Mesothelial cell of epicardium (in vitro differentiated cells): ENCODE measurements at places on chromosomes 12 and 14. TPM values are rescaled to one million over a fixed set of nuclear protein-coding genes. Genes with fewer than 3 reads are reported as not detected.

- no peak for DNase-seq
These were observed 2.4 kb downstream of the CLEC12B start for GRCh38 chr12:10012630-10013330.

The PLEKHD1 gene
- total RNA-seq, result 0.20 to 0.24 TPM (median 0.20 TPM) in 3 replicates

GRCh38 chr12:111841236-111841749 is 735 bp upstream of the MAPKAPK5 start:
- DNase-seq, result no peak

DNA sequence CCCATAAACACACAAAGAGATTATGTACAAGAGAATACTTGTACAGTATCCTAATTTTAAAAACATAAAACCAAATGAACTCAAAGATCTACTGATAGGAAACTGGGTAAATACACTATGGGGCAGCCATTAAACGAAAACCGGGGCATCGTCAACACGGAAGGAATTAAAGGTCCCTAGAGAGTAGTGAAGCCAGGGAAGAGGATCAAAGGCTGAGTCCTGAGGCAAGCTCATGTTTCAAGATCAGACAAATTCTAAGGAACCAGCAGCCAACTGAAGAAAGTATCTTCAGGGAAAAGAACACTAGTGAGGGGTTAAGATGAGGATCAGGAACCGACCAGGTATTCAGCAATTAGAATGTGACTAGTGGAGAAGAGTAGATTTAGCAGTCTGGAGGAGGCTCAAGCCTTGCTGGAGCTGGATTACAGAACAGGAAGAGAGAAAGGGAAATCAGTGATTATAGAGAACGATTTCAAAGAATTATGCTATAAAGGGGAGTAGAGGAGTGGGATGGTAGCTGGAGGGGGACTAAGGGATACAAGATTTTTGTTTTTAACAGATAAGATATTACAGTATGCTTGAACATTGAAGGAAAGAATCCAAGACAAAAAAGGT is 23.7 kb downstream of the SEL1L start:
- no peak for DNase-seq

The RPL10L gene
- not detected in 3 replicates for total RNA-seq

The STRAP gene
- 108 to 110 TPM (median 109 TPM) in 3 replicates for total RNA-seq

The NKX2-1 gene
- total RNA-seq, result not detected in 3 replicates

GRCh38 chr14:21191809-21192446 is 36.1 kb upstream of the OR5AU1 start:
- peak; percentile 57 for DNase-seq

DNA sequence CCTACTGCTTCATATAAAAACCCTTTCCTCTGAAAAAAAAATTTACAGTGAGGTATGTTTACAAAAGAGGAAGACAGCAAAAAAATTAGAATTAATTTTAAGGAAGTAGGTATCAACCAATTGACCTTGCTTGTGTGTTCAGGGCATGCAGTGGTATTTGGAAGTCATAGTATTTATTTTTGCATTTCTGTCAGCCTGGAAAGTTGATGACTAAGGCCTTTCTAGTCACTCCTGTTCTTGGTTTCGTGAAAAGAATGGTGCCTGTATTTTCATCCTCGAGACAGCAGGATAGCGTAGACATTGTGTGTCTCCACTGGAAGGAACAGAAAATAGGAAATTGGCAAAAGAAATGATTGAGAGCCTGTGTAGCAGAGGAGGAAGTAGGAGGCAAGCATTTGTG is 24.5 kb downstream of the SLC16A7 start:
- DNase-seq, result no peak

GRCh38 chr12:94109160-94109559 is 39.2 kb upstream of the PLXNC1 start:
- DNase-seq, result no peak

GRCh38 chr14:90759370-90760077 is 56.7 kb downstream of the TTC7B start:
- DNase-seq, result no peak

GRCh38 chr14:36293824-36294223 is 26.6 kb downstream of the MBIP start:
- DNase-seq, result no peak

- DNase-seq, result no peak
These were observed 975.9 kb downstream of the FLRT2 start for GRCh38 chr14:86505808-86506207.

DNA sequence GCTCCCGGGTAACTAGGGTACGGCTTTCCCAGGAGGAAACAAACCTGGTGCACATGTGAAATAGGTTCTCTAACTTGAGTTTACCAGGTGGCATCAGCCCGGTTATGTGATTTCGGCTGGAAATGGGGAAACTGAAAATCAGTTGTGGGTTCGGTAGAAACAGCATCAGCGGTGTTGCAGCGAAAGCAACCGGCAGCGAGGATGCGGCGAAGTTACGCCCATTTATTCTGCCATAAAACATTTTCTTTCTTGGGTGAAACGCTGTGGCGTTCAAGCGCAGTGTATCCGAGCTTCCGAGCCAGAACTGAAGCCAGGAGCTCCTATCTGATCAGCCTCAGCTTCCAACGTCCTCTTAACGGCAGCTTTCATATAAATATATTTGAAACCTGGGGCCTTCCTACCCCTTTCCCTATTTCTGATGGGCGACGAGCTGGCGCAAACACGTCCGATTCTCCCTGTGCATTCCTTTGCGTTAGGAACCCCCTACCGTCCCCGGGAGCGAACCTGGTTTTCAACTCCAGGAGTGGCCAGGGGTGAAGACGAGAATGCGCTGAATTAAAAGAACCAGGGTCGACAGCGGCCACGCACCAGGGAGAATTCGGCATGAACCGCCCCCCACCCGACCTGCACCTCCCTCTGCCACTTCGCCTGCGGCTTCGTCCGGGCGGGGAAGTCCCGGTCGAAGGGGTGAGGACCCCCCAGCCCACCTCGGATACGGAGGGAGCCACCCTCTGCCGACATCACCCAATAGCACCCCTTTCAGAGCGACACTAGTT is 1.6 kb downstream of the DPF3 start:
- peak; percentile 48 for DNase-seq

GRCh38 chr12:89943463-89943862 is 234.8 kb upstream of the ATP2B1 start:
- no peak for DNase-seq

The KRT72 gene
- total RNA-seq, result not detected in 3 replicates

GRCh38 chr12:104331376-104331775 is 27.8 kb downstream of the EID3 start:
- no peak for DNase-seq

DNA sequence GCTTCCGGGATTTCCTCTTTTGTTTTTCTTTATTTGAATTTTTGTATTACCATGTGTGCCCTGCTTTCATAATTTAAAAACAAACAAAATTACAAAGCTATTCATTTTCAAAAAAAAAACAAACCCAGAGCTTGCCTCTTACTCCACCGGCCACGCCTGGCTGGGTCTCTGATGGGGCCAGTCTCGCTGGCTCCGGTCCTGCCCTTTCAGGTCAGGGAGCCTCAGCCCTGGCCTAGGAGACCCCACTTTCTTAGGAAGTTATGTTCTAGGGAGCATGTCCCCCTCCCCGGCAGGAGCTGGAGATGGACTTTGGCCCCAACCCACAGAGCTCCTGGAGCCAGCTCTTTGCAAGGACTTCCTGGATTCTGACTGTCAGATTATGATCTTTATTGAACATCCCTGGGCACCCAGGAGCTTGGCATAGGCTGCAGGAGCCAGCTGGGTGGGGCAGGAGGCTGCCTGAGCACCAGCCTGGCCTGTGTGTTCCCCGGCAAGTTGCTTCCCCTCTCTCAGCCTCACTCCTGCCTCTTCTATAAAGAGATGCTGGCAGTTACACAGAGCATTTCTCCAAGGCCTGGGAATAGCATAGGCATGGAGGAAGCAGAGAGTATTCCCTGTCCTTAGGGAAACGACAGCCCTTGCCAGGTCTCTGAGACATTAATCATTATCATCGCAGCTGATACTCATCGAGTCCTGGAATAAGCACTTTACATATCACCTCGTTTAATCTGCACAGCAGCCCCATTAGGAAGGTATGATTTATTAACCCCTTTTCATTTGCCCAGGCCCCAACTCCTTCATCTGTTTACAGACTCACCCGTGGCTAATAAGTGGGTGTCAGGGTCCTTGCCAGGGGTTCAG is 3.5 kb downstream of the DEGS2 start:
- DNase-seq, result no peak

DNA sequence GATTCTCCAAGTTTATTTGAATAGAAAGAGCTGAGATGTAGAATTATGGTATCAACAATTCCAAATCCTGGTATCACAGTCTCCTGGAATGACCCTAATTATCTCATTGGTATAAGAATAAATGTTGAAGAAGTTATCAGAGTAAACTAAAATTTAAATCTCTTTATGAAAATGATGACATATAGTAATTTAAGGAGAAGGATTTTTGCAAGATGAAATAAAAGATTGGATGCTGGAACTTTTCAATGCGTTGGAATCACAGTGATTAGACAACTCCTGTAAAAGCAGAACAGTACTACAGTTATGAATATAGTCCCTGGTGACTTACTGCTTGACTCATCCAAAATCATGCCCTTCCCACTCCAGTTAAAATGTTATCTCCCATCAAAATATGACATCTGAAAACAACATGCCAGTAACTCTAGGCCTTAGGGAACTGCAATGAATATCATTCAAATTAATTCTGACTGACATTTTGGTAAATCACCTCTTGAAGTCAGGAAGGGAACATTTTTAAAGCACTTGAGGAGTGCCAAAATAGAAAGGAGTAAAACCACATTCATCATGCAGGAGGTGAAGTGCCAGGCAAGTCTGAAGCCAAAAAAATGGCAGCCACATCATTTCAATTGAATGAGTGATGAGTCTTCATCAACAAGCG is 197.8 kb upstream of the PRKD1 start:
- DNase-seq, result no peak

The RIMBP2 gene
- total RNA-seq, result 7.6 to 8.6 TPM (median 8.3 TPM) in 3 replicates

DNA sequence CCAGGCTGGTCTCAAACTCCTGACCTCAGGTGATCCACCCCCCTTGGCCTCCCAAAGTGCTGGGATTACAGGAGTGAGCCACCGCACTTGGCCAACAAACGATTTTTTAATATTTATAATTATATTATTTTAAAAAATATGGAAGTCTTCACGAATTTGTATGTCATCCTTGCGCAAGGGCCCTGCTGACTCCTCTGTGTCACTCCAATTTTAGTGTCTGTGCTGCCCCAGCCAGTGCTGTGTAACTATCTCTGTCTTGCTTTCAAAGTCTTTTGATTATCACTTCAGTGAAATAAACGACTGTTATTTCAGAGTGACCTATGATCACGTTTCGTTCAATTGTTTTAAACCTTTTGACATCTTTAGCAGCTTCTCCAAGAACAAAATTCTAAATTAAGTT is 13.1 kb upstream of the MMP17 start:
- no peak for DNase-seq

- no peak for DNase-seq
These were observed 9.0 kb downstream of the ARHGDIB start for GRCh38 chr12:14952299-14952921.

- DNase-seq, result peak; percentile 43
These were observed at the start of gene ABHD4 for GRCh38 chr14:22598099-22598895. ABHD4 (plus strand) TSS chr14:22598300; CDS start chr14:22598307, 7 bp downstream.

The BAZ2A gene
- total RNA-seq, result 99.4 to 107 TPM (median 105 TPM) in 3 replicates

GRCh38 chr14:24605435-24606190 is 3.9 kb downstream of the GZMH start:
- DNase-seq, result no peak

DNA sequence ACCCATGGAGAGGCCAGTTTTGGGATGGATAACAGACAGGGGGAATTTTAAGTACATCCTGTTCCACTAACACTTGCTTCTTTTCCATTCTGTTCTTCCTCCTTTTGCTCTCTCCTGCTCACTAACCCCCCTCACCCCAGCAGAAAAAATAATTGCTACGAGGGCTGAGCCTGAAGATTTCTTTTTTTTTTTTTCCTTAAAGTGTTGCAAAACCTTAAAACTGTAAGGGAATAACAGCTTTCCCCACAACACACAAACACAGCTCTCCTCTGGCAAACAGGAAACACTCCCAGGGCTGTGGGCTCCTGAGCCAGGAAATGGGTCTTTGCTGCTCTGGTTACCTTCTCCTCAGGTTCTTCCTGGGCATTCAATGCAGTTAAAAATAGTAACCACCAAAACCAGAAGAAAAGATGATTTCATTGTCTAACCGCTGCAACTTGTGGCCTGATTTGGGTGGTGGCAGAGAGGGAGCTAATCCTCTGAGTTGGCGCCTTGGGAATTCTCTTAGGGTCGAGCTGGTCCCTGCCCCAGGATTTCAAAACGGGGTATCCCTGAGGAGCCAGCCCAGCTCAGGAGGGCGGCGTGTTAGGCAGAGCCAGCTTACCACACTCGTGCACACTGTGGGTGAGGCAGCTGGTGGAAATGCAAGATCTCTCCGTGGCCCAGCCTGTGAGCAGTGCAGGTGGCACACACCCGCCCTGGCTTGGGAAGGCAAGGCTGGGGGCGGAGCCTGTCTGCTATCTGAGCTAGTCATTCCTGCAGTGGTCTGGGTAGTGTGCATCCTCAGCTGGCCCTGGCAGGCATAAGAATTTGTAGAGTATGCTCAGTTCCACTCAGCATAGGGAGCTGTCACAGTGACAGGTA is 17.1 kb upstream of the EMP1 start:
- DNase-seq, result no peak

The GPR135 gene
- total RNA-seq, result 3.7 to 4.2 TPM (median 3.8 TPM) in 3 replicates

- no peak for DNase-seq
These were observed 64.8 kb downstream of the CCDC60 start for GRCh38 chr12:119399301-119399700.

DNA sequence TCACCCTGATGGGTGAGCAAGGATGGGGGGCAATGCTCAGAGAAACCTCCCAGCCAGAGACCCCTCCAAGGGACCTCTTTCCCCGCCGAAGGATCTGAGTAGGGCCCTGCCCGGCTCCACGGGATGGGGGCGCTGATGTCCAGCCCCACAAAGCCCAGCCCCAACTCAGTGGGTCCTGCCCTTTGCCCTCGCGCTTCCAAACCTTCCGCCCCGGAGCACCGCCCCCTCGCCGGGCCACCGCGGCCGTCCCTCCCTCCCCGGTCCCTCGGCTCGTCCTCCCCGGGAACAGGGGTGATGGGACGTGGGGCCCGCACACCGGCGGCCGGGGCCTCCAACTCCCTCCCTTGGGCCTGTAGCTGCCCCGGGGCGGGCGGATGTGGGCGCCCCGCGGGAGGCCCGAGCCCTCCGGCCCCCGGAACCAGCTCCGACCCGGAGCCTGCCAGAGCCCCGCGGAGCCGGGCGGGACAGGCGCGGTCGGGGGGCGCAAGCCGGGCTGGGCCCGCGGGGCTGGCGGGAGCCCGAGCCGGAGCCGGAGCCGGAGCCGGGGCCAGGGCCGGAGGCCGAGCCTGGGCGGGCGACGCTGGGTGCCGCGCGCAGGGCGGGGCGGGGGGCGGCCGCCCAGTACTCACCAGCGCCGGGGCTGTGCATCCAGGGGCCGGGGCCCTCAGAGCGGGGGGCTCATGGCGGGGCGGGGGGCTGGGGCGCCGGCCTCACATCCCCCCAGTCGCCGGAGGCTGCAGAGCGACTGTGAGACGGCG is 386 bp downstream of the HDAC7 start:
- peak; percentile 53 for DNase-seq

GRCh38 chr12:68227356-68227755 is 1.7 kb upstream of the IL26 start:
- no peak for DNase-seq

The TTC6 gene
- 2.7 to 3.5 TPM (median 2.8 TPM) in 3 replicates for total RNA-seq

The TBK1 gene
- 21.9 to 25.5 TPM (median 25.2 TPM) in 3 replicates for total RNA-seq

The SRRM4 gene
- total RNA-seq, result 1.7 to 1.9 TPM (median 1.7 TPM) in 3 replicates
